ENCODE measurements at places on chromosomes 1 and 21. TPM values are rescaled to one million over a fixed set of nuclear protein-coding genes. Genes with fewer than 3 reads are reported as not detected.
A peak's percentile ranks its signal among the peaks of the same experiment; 100 is the strongest.

GRCh38 chr1:225578251-225578977, 74.5 kb downstream of the ENAH start:
- H3K4me1 ChIP-seq = peaks cover 9% of the 10 kb centered on the region
- H3K36me3 ChIP-seq = no peaks in the 10 kb centered on the region
- no peak overlapping the region for H3K4me3 ChIP-seq
- H3K27ac ChIP-seq = no peak overlapping the region

DNA sequence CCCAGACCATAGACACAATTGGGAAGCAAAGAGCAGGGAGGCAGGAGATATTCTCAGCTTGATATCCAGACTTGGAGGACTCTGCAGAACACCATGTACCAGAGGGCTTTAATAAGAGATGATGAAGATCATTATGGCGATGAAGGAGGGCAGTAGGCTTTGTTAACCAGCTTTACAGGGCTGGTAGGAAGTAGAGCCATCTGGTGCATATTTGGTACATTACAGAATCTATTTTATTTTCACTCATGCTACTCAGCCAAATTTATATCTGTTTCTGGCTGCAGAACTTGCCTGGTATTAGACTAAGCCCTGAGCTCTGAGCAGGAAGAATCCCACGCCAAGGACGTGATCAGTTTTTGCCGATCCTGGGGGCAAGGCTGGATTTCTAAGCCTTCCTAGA, 61.8 kb upstream of the SYT6 start:
- H3K4me3 ChIP-seq = no peak overlapping the region
- DNase-seq = no peak
- no peak overlapping the region for H3K27ac ChIP-seq
- H3K4me1 ChIP-seq = no peaks in the 10 kb centered on the region
- H3K36me3 ChIP-seq = no peaks in the 10 kb centered on the region
- H3K27me3 ChIP-seq = no peaks in the 10 kb centered on the region

DNA sequence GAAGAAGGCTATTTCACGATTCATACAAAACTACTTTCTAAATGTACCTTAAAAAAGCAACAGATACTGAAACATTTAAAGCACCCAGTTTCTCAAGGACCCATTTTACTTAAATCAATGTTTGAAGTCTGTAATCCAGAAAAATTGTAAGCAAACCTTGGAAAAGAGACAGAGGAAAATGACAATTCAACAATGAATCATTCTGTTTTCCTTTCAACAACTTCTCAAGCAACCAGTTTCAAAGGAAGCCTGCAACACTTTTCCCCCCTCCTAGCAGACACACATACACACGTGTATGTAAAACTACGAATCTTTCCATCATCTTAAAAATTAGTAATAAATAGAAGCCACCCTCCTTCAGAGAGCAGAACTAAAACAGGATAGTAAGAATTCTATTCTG, 1.2 kb downstream of the RERE start:
- DNase-seq = no peak

DNA sequence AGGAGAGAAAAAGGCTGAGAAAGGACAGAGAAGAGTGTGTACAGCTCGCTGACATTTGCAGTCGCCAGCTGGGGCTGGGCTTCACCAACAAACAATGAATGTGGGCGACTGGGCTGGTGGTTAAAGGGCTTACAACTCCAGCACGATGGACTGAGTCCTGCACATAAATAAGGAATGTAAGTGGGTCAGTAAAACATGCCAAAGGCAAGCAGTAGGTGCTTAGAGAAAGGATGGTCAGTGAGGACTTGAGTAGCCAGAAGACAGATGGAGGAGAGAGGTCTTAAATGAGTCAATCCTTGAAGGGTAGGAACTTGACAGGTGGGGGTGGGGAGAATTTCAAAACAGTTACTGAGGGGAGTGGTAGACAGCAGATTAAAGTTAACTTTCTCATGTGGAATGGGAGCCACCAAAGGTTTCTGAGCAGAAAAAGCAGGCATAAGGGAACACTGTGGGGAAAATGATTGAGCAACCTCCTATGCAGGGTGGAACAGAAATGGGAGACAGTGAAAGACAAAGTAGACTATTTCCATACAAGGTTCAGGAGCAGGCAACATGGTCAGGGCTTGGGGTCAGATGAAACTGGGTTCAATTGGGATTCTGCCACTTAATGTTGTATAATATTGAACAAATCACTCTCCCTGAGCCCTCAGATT, 37.4 kb downstream of the GADD45A start:
- H3K27me3 ChIP-seq = no peaks in the 10 kb centered on the region
- H3K36me3 ChIP-seq = no peaks in the 10 kb centered on the region
- H3K4me3 ChIP-seq = no peak overlapping the region
- no peak overlapping the region for H3K27ac ChIP-seq
- peaks cover 45% of the 10 kb centered on the region for H3K4me1 ChIP-seq

DNA sequence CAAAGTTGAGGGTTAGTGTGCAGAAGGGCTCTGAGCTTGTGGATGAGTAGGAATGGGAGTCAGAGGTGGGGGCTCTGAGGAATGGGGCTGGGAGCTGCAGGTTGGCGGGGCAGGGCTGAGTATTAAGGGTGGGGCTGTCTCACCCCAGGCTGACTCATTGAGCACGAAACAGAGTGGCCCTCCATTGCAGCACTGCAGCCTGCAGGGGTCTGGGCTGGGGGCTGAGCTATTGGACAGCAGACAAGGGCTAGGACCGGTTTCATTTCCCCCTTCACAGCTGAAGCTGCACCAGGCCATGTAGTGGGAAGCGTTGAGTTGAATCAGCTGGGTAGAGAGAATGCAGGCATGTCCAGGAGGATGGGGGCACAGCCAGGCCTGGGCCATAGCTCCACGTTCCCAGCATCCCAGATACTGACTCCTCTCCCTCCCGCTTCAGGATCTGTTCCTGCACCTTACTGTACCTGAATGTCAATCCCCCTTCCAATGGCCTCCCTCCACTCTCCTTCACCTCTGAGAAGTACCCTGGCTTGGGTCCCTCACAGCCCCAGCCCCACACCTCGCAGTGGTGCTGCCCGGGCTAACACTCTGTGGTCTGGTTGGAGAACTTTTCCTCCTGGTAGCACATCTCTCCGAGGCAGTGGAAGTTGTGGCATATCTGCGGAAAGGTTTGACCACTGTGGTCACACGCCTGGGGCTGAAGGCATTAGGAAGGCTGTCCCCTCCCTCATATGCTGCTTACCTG, 4.4 kb upstream of the INPP5B start:
- peaks cover under 1% of the 10 kb centered on the region for H3K36me3 ChIP-seq
- DNase-seq = peak; percentile 33
- peaks cover 7% of the 10 kb centered on the region for H3K4me1 ChIP-seq
- no peak overlapping the region for H3K4me3 ChIP-seq
- H3K27ac ChIP-seq = no peak overlapping the region

GRCh38 chr1:36752431-36752830, 269.7 kb upstream of the CSF3R start:
- H3K4me1 ChIP-seq = no peaks in the 10 kb centered on the region
- peak; percentile 21 for DNase-seq
- H3K36me3 ChIP-seq = no peaks in the 10 kb centered on the region
- no peaks in the 10 kb centered on the region for H3K27me3 ChIP-seq
- H3K4me3 ChIP-seq = no peak overlapping the region

- no peak overlapping the region for H3K4me3 ChIP-seq
- H3K27ac ChIP-seq = no peak overlapping the region
- peaks cover 4% of the 10 kb centered on the region for H3K4me1 ChIP-seq
- no peak for DNase-seq
- H3K36me3 ChIP-seq = no peaks in the 10 kb centered on the region
- no peaks in the 10 kb centered on the region for H3K27me3 ChIP-seq
These were observed 6.9 kb upstream of the ETV3 start for GRCh38 chr1:157145076-157145475.

GRCh38 chr1:16478091-16478490, 36.0 kb downstream of the RNU1-1 start:
- no peaks in the 10 kb centered on the region for H3K4me1 ChIP-seq
- H3K36me3 ChIP-seq = peaks cover 75% of the 10 kb centered on the region
- H3K4me3 ChIP-seq = no peak overlapping the region
- no peaks in the 10 kb centered on the region for H3K27me3 ChIP-seq

The LMX1A gene
- not detected for total RNA-seq

DNA sequence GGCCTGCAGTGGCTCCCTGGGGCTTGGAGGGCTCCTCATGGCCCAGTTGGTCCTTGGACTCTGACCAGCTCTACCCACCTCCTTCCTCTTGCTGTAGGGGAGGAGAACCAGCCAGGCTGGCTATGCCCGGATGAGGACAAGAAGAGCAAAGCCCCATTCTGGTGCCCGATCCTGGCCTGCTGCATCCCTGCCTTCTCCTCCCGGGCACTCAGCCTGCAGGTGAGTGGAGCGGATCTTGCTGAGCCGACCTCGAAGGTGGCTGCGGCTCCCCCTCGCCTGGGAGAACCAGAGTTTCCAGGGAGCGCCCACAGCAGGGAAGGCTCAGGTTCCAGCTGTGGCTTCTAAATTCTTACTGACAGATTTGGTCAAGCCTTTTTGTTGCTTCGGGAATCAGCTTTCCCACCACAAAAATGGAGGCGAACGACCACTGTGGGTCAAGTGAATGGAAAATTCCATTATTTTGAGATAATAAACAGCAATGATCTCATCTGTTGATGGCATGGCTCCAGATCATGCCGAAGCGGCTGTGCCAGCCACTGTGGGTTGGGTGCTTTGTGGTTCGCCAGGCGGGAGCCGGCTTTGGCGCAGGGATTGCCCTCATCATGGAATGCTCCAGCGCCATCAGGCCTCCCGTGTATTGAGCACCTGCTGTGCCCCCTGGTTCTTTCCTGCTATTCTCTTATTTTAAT, 106.5 kb upstream of the ACTL8 start:
- no peak for DNase-seq
- peaks cover 27% of the 10 kb centered on the region for H3K36me3 ChIP-seq
- no peaks in the 10 kb centered on the region for H3K27me3 ChIP-seq
- no peak overlapping the region for H3K27ac ChIP-seq
- H3K4me1 ChIP-seq = no peaks in the 10 kb centered on the region

GRCh38 chr1:7623842-7624241, 147.3 kb upstream of the VAMP3 start:
- no peaks in the 10 kb centered on the region for H3K4me1 ChIP-seq
- no peak overlapping the region for H3K4me3 ChIP-seq
- peak; percentile 52 for DNase-seq

DNA sequence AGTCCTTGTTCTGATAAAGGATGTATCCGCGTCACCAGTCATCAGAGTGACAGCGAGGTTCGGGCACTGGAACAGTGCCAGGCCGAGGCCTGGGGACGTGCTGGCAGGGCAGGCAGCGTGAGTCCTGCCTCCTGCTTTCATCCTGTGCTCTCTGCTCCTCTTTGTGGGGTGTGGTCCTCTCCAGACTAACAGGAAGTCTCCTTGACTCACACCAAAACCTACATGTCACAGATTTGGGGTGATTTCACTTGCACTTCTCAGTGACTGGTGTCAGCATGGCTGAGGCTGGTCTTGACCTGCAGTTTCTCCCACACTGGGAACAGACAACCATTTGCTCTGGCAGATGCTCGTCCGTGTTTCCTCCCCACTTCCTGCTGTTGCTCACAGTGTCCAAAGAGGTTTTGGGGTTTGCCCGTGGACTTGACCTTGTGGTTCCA, 8.8 kb upstream of the NLRP3 start:
- H3K4me3 ChIP-seq = no peak overlapping the region
- no peaks in the 10 kb centered on the region for H3K27me3 ChIP-seq
- peak; percentile 73 for DNase-seq
- peak overlapping the region; percentile 49 for H3K27ac ChIP-seq

- no peaks in the 10 kb centered on the region for H3K36me3 ChIP-seq
- no peak for DNase-seq
- no peaks in the 10 kb centered on the region for H3K27me3 ChIP-seq
- no peak overlapping the region for H3K4me3 ChIP-seq
These were observed 16.7 kb upstream of the KCNJ15 start for GRCh38 chr21:38240129-38240528.

The VAV3 gene
- total RNA-seq = 8.5 TPM

The CFHR2 gene
- not detected for total RNA-seq

- H3K4me3 ChIP-seq = peak overlapping the region; percentile 28
- H3K36me3 ChIP-seq = peaks cover 6% of the 10 kb centered on the region
- DNase-seq = peak; percentile 85
- H3K27ac ChIP-seq = peak overlapping the region; percentile 14
These were observed 20.2 kb downstream of the PEX14 start for GRCh38 chr1:10494754-10495474.

DNA sequence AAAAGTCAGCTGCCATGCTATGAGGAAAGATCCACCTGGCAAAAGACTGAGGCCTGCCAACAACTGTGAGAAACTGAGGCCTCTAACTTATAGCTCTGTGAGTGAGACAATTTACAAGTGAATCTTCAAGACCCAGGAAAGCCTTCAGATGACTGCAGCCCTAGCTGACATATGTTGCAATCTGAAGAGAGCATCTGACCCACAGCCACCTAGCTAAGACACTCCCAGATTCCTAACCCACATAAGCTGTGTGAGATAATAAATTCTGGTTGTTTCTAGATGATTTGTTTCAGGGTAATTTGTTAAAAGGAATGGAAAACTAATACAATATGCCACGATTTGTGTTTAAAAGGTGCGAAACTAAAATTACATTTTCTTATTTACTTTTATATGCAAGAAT, 55.1 kb downstream of the HFM1 start:
- no peak overlapping the region for H3K4me3 ChIP-seq

DNA sequence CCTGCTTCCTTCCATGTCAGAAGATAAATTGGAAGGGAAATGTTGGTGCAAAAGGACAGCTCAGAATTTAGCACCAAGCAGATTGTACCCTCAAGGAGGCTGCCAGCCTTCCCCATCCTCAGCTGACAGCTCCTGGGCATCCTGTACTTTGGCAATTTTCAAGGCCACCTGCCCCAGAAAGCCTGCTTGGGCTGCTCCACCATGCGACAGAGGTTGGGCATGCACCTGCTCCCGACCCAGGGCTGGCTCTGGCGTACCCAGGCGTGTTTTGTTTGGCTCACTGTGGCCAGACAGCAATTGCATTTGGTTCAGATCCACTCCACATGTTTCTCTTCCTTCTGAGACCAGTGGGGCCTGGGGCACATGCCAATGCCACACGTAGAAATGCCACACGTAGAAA, 547.8 kb downstream of the NPHP4 start:
- H3K4me3 ChIP-seq = no peak overlapping the region
- H3K36me3 ChIP-seq = no peaks in the 10 kb centered on the region
- no peaks in the 10 kb centered on the region for H3K4me1 ChIP-seq

- peaks cover 20% of the 10 kb centered on the region for H3K27me3 ChIP-seq
- no peak overlapping the region for H3K4me3 ChIP-seq
- no peak for DNase-seq
These were observed 32.2 kb downstream of the POFUT2 start for GRCh38 chr21:45255381-45256020.
